ENCODE measurements at places on chromosomes 12 and 14.

GRCh38 chr14:53606203-53606602 is 350.4 kb downstream of the BMP4 start:
- DNase-seq: no peak

GRCh38 chr12:53101931-53102781 is 1.1 kb upstream of the SOAT2 start:
- DNase-seq: peak; percentile 52

DNA sequence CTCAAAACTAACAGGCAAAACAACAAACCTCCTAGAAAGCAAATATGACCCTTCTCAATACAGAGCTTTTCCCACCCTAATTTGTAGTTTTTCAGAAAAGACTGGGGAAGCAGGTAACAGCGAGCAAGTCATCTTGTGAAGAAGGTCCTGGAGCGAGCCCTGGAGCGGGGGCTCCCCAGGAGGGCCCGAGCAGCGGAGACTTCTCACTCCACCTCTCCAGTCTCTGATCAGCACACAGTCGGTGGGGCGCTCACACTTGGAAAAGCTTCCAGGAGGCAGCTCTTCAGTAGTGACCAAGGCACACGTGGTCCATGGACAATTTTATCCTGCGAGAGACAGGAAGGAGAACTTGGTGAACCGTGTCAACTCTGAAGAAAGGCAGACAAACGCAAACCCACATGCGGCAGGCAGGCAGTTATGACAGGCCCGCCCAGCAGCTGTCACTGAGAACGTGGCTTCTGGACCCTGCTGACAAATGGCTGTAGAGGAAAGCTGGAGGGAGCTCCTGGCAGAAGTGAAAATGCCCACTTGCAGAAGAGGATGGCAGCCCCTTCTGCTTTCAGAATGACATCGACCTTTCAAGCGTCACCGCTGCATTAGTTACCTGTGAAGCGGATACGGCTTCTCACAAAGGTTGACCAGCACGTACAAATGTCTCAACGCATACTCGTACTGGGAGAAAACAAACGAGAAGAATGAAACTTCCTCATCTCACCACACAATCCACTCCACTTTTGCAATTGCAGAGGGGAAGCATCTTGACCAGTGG is 44.2 kb downstream of the LGMN start:
- DNase-seq: peak; percentile 89

GRCh38 chr12:105036937-105037649 is 47.2 kb downstream of the ALDH1L2 start:
- DNase-seq: no peak

- DNase-seq: no peak
Observed at GRCh38 chr14:87079416-87079815, 913.6 kb downstream of the GALC start.

GRCh38 chr14:83170165-83170564 is 1636.5 kb upstream of the SEL1L start:
- no peak for DNase-seq

DNA sequence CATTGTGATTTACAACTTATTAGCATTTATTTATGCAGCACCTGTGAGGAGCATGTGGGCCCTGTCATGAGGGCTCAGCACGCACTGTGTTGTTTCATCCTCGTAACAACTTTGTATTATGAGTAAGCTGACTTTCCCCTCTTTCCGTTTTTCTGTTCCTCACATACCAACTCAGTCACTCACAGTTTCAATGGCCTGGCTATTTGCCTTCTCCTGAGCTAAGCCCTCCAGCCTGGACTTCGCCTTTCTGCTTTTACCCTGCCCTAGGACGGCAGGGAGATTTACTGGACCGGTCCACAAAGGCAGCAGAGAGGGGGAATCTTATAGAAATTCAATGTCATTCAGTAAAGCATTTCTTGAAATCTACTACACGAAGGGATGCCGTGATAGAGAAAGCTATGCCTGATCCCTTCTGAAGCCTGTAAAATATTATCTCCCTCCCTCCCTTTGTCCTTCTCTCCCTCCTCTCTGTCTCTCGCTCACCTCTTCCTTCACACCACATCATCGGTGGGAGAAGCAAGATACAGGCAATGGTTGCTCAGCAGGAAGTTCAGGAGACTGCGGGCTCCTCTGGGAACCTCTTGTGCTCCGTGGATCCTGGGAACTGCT is 219.2 kb upstream of the TBX3 start:
- DNase-seq: no peak

DNA sequence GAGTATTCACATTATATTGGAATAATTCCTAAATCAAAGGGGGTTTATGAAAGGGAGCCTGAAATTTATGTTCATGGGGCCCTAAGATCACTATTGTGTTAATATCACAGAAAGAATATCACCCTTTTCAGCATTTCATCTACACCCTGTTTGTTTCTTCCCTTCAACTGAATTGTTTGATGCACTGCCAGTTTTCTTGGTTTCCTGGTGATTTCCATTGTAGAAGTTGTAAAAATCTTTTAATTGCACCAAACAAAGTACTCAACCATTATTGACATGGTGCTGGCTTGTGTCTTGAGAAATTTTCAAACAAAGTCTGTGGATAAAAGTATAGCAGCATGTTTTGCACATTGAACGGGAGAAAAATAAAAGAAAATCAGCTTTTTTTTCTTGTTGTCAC is 154.8 kb upstream of the PRKD1 start:
- no peak for DNase-seq

DNA sequence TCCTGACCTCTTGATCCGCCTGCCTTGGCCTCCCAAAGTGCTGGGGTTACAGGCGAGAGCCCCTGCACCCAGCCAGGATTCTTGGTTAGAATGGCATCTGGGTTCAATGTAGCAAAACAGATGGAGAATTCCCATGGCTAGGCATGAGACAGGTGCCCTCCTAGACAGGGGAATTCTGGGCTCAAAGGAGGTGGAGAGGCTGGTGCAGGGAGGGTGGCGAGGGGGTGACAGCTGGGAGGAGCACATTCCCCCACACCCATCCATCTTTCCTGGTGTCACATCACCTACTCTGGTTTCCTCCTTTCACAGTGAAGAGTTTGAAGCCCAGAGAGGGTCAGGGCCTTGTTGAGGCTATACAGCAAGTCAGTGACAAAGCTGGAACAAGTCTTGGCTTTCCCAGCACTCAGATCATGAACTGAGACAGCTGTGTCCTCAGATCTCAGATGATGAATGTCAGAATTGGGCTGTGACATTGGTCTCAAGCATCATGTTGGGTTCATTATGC is 2.8 kb downstream of the SERPINA1 start:
- no peak for DNase-seq

GRCh38 chr14:51182131-51182565 is 57.9 kb upstream of the TMX1 start:
- DNase-seq: no peak

GRCh38 chr12:18899162-18899561 is 161.2 kb downstream of the CAPZA3 start:
- no peak for DNase-seq

- DNase-seq: no peak
Observed at GRCh38 chr12:6187948-6188793, 12.0 kb upstream of the CD9 start.

DNA sequence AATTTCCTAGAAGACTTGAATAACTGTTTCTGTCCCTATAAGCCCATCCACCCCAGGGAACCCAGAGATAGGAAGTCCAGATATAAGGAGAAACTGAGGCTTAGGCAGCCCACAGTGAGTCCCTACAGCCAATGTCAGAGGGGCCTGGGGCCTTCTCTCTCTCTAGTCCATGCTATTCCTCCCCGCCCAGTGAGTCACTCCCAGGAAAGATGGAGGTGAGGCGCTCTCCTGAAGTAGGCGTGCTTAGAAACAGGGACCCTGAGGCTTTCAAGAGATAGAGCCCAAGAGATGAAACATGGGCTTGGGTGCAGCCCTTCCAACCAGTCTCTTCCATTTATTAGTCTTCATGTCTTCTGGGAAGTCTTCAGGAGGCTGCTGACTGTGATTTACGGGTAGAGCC is 2.3 kb upstream of the SMUG1 start:
- no peak for DNase-seq

DNA sequence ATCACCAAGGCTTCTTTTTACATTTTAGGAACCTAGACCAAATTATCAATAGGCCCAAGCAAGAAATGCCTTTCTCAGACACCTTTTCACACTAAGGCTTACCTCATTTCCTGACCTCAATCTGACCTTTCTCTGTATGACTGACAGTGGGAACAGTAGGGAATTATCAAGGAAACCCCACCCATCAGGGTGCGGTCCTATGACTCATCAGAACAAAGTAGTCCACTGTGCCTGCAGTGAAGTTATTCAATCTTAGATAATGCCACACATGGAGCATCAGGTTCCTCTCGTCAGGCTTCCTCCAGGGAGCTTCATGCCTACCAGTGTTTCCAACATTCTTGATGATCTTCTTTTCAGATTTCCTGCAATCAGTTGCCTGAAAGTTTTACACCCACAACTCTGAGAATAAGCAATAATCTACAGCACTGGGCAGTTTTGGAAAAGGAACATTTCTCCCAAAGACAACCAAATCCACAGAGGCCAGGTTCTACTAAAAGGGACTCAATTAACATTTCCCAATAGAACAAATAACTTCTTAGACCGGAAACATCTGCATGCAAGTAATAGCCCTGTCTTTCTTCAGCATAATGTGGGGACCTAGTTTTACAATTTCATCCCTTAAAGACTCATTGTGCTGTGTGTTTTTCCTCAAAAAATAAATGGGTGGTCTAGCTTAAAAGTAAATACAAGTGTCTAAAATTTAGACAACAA is 35.9 kb upstream of the TMTC2 start:
- DNase-seq: peak; percentile 36

DNA sequence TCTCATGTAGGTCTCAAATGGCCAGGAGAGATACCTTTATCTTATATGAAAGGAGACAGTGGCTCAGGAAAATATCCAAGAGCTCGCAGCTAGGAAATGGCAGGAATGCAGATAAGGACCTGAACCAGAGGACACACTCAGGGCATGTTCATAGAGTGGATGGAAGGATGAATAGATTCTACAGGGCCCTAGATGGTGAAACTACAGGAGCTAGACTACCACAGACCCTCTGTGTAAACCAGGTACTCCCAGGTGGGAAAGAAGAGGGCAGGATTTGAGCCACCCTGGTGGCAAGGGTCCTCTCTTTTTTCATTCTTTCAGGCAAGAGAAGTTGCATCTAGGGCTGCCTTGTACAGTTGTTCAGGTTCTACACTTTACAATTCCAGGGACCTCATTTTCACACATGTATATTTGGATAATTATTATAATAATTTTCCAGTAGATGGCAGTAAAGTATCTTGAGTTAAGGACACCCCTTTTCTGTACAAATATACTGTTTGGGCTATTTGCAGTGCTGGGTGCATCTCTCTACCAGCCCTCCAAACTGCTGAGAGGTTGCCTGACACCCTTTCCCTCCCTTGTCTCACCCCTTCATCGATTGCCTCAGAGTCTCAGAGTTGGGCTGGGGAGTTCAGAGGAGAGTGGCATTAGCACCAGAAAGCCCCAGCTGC is 10.5 kb upstream of the ZDHHC22 start:
- DNase-seq: no peak

DNA sequence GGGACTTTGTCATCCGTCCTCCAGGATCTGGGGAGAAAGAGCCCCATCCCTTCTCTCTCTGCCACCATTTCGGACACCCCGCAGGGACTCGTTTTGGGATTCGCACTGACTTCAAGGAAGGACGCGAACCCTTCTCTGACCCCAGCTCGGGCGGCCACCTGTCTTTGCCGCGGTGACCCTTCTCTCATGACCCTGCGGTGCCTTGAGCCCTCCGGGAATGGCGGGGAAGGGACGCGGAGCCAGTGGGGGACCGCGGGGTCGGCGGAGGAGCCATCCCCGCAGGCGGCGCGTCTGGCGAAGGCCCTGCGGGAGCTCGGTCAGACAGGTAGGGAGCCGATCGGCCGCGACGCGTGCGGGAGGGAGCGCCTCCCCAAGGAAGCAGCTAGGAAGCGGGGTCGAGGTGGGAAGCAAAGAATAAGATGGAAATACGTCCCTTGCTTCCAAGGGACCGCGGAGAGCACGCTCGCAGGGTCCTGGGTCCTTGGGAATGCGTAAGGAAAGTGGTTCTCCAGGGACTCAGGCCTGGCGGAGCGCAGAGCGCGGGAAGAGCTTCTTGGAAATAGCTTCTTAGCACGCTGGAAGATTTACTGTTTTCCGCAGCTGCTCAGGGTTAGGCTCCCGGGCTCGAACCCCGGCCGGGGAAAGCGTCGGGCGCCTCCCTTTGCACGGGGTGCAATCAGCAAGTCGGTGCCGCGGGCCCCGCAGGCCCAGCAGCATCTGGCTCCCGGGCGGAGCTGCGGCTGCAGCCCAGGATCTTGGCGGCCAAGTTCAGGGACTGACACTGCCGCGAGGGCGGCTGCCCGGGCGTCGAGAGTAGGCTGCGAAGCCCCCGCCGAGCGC is 457 bp downstream of the SOCS2 start:
- DNase-seq: no peak

- no peak for DNase-seq
Observed at GRCh38 chr12:128609861-128610260, 213.9 kb downstream of the SLC15A4 start.

- peak; percentile 72 for DNase-seq
Observed at GRCh38 chr12:56029666-56030293, 8.9 kb downstream of the IKZF4 start.

- peak; percentile 32 for DNase-seq
Observed at GRCh38 chr14:95523051-95523814, 6.8 kb upstream of the SYNE3 start.

DNA sequence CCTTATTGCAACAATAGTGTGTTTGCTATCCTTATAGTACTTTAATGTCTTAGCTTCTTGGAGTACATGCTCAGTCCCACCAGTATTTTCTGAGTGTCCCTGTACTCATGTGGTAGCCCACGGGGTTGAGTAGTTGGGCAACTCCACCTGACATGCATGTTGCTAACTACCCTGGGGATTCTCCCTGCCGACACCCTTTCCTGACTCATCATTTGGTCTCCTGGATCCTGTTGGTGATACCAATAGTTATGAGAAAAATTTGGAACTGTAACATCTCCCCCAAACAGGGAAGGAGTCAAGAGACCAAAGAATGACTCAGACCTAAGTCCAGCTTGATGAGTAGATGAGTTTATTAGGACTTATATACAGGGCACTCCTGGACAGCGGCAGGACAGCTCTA is 101.6 kb downstream of the BRMS1L start:
- DNase-seq: no peak

- DNase-seq: no peak
Observed at GRCh38 chr12:55724940-55725309, 3.9 kb downstream of the CD63 start.

DNA sequence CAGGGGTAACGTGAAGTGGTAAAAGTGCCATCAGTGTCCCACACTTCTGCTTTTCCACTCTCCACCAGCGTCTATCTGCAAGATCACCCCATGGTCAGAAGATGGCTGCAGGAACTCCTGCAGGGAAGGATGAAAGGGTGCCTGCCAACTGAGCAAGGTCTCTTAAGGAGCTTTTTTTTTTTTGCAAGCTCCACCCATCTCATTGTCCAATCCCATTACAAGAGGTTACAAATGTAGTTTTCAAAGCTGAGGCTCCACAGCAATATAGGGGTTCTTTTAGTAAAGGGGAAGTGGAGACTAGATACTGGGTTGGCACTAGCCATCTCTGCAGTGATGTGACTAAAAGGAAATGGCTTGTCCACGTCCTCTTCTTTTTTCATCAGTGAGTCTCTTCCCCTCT is 5.9 kb upstream of the BHLHE41 start:
- DNase-seq: peak; percentile 88

- DNase-seq: no peak
Observed at GRCh38 chr12:4024701-4025100, 151.5 kb upstream of the PARP11 start.
